ENCODE measurements at places on chromosomes 12 and 14.

DNA sequence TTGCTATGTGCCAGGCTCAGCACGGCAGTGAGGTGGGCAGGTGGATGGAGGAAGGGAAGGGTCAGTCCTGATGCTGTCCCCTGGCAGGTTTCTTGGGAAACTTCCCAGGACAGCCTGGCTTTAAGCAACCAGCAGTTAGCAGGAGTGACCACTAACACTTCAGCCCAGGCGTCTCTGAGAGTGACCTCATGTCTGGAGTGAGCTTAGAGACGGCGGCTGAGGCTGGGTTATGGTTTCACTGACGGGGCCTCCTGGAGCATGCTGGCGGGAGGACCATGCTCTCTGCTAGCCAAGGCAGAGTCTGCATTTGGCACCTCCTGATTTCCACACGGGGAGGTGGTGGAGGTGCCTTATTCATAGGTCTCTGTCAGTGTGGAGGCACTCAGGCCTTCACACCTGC, 2.5 kb downstream of the HHIPL1 start:
- DNase-seq, result no peak

- no peak for DNase-seq
Measured at GRCh38 chr12:104215638-104216297, at the start of gene TXNRD1. TSS of gene TXNRD1 (plus strand) at chr12:104215779. CDS start at chr12:104215803, 24 bp downstream.

- DNase-seq, result no peak
Measured at GRCh38 chr14:101350691-101351090, 210.6 kb upstream of the DIO3 start.

DNA sequence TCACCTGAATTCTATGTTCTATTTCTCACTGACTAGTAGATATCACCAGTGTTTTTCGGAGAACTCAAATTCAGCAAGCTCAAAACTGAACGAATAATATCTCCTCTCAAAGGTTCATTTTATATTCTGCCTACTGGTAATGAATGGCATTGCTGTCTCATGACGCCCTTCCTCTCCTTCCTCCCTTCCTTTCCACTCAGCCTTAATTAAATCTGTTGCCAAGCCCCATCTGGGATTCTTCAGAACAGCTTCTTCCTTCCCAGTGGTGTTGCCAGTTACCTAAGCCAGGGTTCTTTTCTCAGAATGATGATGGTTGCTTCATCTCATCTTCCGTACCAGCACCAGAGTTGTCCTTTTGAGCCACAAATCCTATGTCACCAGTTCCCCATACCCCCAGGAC, 143.2 kb downstream of the SYNE2 start:
- DNase-seq, result no peak

- DNase-seq, result no peak
Measured at GRCh38 chr12:40946612-40947194, 241.4 kb upstream of the PDZRN4 start.

DNA sequence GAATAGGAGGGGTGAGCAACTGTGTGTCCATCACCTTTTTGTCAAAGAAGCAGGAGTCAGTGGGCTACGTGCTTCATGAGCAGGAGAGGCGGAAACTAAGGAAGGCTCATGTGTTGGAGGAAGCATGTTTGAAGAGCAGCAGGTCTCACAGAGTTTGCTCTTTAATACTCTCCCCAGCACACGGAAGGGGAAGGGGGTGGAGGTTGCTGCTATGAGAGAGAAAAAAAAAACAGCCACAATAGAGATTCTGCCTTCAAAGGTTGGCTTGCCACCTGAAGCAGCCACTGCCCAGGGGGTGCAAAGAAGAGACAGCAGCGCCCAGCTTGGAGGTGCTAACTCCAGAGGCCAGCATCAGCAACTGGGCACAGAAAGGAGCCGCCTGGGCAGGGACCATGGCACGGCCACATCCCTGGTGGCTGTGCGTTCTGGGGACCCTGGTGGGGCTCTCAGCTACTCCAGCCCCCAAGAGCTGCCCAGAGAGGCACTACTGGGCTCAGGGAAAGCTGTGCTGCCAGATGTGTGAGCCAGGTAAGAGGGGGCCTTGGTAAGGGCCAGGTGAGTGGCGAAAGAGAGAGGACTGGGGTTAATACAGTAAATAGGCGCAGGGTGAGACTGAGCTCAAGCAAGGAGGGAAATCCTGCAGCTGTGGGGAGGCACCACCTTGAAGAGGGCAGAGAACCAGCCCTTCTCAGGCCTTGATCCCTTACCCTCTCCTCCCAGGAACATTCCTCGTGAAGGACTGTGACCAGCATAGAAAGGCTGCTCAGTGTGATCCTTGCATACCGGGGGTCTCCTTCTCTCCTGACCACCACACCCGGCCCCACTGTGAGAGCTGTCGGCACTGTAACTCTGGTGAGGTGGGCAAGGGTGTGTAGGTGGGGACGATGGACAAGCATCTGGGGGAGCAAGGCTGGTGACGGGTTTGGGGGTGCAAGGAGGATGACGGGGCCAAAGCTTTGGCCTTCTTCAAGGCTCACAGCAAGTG, at the start of gene CD27:
TSS of gene CD27 (plus strand) at position 252 of the 985 bp plus-strand sequence. CDS start at position 393, 141 bp downstream.
- DNase-seq, result no peak

GRCh38 chr12:70353780-70354660, 12.1 kb upstream of the KCNMB4 start:
- DNase-seq, result no peak

GRCh38 chr14:100158566-100159093, 815 bp downstream of the DEGS2 start:
- no peak for DNase-seq

GRCh38 chr14:36947362-36947761, 225.0 kb downstream of the SLC25A21 start:
- no peak for DNase-seq

GRCh38 chr12:91098461-91098860, 12.8 kb downstream of the LUM start:
- DNase-seq, result no peak

DNA sequence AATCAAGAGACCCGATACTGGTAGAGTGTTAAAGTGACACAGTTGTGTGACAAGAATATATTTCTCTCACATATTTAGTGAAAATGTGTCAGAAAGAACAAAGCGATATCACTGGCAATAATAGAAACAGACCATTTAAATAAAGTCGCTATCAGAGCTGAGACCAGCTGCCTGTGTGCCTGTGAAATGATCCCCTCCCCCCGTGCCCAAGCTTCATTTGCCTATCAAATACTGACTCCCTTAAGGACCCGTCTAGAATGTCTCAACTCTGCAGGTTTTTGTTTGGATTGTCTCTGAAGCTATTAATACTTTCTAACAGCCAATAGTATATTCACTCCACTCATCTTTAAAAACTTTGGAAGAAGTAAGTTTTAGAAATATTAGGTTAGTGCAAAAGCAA, 98.9 kb downstream of the EGLN3 start:
- DNase-seq, result no peak

GRCh38 chr14:63745858-63746425, 18.1 kb upstream of the SGPP1 start:
- no peak for DNase-seq

DNA sequence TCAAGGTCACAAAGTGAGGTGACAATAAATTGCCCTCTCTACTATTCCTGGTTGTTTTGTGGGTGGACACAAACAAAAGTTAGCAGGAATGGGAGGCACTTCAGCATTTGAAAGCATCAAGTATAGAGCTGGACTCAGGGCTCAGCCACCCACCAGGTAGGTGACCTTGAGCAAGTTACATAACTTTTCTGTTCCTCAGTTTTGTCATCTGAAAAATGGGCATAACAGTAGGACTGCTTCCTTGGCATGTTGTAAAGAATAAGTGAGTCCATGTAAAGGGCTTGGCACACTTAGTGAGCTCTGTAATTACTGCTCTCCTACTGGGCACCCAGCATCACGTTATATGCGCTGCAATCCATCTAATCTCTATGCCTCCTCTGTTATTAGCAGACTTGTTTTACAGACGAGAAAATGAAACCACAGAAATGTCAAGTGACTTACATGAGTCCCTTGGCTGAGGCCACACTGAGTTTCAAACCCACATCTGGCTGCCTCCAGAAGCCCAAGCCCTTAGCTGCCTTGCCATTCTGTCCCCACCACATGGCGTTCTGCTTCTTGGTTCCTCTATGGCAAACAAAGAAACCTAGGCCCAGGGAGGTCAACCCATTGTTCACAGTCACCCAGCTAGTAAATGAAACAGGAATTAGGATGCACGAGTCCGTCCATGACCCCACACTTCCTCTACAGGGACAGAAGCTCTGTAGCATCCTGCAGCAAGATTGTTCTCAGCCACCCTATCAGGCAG, 63.2 kb upstream of the SLC24A4 start:
- no peak for DNase-seq

DNA sequence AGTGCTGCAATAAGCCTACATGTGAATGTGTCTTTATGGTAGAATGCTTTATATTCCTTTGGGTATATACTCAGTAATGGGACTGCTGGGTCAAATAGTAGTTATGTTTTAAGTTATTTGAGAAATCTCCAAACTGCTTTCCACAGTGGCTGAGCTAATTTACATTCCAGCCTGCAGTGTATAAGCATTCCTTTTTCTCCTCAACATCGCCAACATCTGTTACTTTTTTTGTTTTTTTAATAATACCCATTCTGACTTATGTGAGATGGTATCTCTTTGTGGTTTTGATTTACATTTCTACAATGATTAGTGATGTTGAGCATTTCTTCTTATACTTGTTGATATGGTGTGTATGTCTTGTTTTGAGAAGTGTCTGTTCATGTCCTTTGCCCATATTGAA, 1186.2 kb downstream of the BCL11B start:
- DNase-seq, result no peak

- DNase-seq, result no peak
Measured at GRCh38 chr14:75450381-75451276, 22.8 kb downstream of the JDP2 start.

- DNase-seq, result no peak
Measured at GRCh38 chr12:10179776-10180181, 947 bp downstream of the TMEM52B start.

DNA sequence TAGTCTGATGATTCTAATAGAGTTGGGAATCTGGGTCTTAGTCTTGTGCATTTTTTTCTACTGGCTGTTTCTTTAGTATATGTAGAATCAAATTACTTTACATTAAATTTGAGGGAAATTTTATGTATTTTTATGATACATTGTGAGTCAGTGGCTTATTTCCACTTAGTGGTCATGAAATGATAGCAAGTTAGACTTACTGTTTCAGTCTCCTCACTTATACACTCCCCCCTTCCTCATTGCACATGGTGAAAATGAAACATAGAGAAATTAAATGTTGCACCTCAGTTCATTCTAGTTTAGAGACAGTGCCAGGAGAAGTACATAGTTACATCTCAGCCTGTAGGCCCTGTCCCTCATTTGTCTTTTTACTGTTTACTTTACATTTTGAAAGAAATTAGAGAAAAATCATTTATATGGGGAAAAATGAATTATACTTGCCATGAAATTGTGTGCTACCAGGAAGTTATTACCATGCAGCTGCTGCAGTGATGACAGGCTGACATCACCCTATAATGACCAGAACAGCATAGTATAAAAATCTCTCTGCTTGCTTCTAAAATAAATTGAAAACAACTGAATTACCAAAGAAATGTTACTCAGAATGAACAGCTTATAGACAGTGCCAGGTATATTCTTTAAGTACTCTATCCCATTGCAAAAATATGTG, 113.2 kb downstream of the TRMT5 start:
- DNase-seq, result no peak

- DNase-seq, result no peak
Measured at GRCh38 chr12:114920771-114921554, 237.0 kb upstream of the TBX3 start.

- DNase-seq, result no peak
Measured at GRCh38 chr12:94127239-94128131, 20.9 kb upstream of the PLXNC1 start.

DNA sequence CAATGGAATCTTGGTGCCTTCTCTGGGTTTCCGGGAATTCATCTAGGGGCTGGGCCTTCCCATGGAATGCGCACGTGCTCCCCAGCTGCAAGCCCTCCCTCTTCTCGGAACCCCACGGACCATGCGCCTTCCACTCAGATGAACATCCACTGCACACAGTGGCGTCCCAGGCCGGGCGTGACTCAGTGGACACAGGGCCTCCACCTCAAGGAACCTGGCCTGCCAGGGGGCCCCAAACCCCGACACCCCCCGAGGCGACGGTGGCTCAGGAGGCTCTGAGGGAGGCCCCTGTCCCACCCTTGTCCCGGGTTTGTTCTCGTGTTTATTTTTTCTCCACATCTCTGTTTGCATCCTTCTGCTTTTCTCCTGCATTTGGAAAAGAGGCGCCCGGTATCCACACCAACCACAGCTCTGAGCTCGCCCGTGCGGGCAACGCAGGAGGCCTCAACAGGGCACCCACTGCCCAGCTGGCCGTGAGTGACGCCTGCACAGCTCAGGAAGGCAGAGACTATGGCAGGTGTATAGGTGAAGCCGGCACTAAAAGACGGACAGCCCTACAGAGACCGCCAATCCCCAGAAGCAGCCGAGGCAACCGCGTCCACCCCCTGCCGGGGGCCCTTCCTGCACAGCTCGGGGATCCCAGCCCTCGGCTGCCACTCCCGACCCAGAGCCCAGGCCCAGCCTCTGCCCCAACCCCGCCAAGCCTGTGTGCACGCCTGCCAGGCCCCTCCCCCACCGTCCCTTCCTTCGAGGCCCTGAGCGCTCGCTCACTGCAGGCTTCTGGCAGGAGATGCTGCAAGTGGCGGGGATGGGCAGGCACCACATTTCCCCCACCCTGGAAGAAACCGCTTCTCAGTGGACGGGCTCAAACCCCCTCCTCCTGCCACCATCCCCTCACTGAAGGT, 23.8 kb upstream of the GALNT9 start:
- DNase-seq, result no peak

DNA sequence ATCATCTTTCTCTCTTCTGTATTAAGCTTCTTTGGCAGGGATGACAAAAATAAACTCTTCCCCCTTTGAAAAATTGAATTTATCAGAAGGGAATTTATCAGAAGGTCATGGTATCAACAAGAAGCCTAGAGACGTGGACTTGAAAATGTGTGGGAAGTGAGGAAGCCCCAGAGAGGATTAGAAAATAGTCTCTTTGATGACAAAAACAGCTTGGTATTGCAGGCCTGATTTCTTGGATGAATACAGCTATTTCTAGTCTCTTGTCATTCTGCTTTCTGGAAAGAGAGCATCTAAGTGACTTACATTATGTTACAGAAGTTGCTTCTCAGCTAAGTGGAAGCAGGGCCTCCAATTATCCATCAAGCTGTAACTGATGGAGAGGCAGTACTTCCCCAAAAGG, 111.1 kb downstream of the KITLG start:
- no peak for DNase-seq

DNA sequence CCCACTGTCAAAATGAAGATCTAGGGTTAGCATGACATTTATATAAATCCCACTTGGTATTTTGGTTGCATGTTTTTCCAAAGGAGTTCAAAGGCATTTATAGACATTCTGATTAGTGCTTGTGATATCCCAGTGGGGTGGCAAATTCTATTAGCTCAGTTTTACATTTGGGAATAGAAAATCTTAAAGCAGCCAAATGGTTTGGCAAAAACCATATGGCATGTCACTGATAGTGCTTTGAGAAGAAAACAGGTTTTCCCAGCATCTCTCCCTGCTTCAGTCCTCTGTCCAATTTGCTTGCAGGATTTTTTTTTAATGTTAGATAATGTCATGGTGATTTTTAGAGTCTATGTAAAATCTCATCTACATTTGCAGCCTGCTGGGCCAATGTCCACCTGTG, 225.1 kb upstream of the DIO3 start:
- DNase-seq, result no peak

DNA sequence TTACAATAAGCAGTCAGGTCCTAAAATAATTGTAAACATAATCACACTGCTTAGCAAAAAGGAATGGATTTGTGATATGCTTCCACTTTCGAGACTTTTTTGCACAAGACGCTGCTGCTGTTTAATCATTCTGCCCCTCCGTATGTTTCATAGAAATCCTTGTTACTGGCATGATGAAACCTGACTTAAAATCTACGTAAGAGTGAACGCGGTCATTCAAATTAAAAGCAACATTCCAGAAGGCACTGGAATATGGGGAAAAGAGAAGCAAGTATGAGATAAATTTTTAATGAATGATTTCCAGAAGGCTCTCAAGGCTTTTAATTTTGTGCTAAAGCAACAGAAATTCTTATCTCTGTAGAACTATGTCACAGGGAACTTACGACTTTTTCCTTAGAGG, 1.1 kb downstream of the CNIH1 start:
- no peak for DNase-seq

All from NCI-H187 treated with DMSO at 0.1 percent for 48 hours (cell line).